Stimulated activated CD8-positive, alpha-beta memory T cell treated with anti-CD3 and anti-CD28 coated beads, Interleukin-12 subunit alpha, Interleukin-12 subunit beta, amount 100 ng/mL, for 4 hours (primary cell): ENCODE measurements at places on chromosomes 13 and 19.
A peak's percentile ranks its signal among the peaks of the same experiment; 100 is the strongest.

- no peak for DNase-seq
Observed at GRCh38 chr19:39171479-39172465, 25.0 kb upstream of the NCCRP1 start.

DNA sequence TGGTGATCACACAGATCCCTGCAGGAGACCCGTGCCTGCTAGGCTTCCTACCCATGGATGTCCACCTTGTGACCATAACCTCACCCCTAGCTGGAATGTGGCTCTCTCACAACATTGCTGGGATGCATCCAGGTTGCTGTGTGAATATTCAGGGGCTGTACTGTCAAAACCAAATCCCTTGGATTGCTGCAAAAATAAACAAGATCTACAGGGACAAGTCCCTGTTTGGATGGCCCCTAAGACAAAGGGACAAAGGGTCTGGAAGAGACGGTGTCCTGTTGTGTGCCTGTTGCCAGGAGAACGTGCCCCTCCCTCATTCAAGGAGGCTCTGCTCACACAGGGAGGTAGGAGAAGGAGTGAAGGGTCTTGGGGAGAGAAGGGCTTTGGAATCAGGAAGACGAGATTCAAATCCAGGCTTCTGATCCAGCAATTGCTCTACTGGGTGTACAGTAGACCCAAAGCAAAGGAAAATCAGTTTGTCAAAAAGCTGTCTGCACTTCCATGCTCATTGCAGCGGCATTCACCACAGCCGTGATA lies 89.2 kb upstream of the WASF3 start:
- no peak for DNase-seq

GRCh38 chr13:102530751-102531150 lies 66.0 kb upstream of the TPP2 start:
- DNase-seq = no peak

DNA sequence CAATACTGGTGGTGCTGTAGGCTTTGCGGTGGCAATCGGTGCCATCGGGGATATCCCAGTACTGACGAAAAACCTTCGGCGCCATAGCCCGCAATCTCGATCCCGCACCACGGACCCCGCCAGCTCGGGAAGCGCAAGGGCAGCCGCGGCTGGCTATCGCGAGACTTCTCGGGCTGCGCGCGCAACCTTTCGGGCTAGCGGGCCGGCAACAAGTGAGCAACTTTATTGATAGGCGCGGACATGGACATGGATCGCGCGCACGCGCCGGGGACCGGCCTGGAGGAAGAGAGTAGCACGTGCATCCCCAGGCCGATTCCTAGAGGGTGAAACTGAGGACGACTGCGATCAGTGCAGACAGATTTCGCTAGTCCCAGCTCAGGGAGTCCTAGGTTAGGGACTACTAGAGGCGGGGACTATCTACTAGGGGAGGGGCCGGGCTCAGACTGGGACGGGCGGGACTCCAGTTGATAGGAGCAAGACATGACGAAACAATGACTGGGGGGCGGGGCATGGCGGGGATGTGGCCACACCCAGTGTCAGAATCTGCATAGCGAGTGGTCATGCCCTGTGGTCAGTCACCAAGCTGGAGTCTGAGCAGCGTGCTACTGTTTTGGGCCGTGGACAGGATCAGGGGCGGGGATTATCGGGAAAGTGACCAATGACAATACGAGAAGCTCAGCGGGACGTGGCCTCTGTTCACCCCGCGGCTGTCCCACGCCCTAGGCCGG lies at the start of gene NDUFA11:
Gene NDUFA11 (minus strand): TSS at position 167 of the 728 bp plus-strand sequence. CDS start 82 bp downstream, at position 85.
- DNase-seq = peak; percentile 92

DNA sequence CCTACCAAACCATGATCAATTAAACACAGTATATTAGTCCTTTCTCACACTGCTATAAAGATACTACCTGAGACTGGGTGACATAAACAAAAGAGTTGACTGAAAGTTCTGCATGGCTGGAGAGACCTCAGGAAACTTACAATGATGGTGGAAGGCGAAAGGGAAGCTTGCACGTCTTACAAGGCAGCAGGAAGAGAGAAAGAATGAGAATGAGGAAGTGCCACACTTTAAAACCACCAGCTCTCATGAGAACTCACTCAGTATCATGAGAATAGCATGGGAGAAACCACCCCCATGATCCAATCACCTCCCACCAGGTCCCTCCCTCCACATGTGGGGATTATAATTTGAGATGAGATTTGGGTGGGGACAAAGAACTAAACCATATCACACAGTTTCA lies 324.9 kb upstream of the ZNF507 start:
- no peak for DNase-seq

DNA sequence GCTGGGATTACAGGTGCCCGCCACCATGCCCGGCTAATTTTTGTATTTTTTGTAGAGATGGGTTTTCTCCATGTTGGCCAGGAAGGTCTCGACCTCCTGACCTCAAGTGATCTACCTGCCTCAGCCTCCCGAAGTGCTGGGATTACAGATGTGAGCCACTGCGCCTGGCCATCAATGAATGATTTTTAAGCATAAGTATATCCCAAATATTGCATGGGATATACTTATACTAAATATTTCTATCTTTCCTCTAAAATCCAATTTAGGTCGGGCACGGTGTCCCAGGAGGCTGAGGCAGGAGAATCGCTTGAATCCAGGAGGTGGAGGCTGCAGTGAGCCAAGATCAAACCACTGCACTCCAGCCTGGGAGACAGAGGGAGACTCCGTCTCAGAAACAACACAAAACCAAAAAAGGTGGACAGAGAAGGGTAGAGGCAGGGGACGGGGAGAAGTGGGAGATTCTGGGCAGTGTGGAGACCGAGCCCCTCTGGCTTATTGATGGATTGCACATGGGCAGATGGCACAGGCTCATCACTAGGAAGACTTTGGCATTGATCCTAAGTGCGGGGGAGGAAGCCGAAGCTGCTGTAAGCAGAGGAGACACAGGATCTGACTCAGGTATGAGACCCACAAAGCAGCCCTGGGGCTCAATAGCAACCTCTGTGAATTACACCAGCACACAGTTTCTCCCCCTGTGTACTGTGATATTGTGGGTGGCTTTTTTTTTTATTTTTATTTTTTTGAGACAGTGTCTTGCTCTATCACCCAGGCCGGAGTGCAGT lies 13.5 kb downstream of the ARRDC5 start:
- DNase-seq = no peak

DNA sequence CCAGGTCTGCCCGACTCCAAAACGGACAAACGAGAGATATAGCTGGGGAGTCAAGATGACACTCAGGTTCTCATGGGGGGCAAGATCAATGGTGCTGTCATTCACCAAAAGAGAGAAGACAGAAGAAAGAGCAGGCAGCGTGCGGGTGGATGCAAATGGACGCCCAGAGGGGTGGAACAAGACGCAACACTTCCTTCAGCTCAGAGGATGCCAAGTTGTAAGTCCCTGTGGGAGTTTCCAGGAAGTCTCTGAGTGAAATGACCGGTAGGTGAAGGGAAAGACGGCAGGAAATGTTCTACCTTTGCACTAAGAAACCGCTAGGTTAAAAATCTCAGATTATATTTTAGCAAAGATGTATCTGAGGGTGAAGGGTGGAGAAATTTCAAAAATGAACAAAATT lies 26.5 kb downstream of the TUBGCP3 start:
- DNase-seq = no peak
